ENCODE measurements at places on chromosomes 3 and 15.

DNA sequence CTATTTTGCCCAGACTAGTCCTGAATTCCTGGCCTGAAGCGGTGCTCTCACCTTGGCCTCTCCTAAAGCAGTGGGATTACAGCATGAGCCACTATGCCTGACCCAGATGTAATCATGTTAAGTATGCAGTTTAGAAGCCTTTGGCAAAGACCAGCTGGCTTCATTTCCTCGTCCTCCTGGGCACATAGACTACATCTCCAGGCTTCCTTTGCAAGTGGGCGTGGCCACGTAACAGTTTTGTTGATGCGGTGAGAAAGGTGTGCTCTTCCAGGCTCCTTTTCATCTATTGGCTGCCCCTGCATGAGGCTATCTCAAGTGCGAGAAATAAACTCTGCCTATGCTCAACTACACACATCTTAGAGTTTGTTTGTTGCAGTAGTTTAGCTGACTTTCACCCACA is 13.0 kb downstream of the SV2B start:
- DNase-seq = no peak

DNA sequence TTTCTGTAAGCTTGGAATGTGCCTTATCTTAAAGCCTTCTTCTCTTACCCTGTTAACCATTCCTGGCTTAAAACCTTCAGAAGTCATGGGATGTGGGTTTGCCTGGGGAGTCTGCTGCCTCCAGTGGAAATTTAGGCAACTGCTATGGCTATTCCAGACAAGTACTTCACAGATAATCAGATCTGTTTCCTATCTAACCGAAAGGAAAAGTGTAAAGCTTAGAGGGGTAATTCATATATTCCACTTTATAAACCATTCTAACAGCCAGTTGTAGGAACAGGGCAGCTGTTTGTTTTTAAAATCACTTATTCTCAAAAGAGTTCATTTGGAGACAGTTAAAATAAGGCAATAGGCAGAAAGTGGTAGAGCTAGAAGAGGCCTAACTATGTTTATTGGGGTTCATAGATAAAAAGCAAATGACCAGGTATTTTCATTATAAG is 219.9 kb downstream of the TCF12 start:
- DNase-seq = no peak

- no peak for DNase-seq
Observed at GRCh38 chr3:64595253-64595694, 92.5 kb downstream of the ADAMTS9 start.

GRCh38 chr3:95333826-95334225 is 1271.0 kb downstream of the NSUN3 start:
- no peak for DNase-seq

GRCh38 chr3:37935756-37936666 is 54.6 kb upstream of the VILL start:
- no peak for DNase-seq

GRCh38 chr3:169907476-169907875 is 3.9 kb upstream of the SAMD7 start:
- DNase-seq = no peak

DNA sequence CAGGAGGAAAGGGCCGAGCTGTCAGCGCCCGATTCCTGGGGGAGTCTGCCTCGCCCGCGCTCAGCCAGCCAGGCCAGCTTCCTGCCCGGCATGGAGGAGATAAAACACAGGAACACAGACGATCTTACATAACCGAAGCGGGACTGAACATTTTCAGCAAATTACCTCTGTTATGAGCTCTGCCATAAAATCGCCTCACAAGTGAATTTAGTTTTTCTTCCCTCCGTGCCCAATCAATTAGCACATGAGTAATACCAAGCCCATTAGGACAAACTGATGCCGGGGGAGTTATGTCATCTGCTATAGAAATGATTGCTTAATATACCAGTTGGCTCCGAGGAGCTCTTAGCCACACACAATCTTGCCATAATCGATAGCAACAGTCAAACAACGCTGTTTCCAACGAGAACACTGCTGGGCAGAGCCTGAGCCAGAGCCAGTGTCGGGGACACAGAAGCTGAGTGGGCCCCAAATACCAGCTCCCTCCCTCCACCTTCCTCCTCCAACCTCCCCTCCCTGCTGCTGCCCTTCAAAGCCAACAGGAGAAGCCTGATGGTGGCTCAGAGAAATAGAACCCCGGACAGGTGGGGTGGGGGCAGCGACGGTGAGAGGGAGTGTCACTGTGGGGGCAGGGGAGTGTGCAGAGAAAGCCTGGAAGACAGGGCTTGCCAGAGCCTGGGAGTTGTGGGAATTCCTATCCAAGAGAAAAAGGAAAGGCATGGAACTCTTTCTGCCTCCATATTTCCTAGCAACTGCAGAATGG is 279.4 kb upstream of the TLE3 start:
- no peak for DNase-seq

DNA sequence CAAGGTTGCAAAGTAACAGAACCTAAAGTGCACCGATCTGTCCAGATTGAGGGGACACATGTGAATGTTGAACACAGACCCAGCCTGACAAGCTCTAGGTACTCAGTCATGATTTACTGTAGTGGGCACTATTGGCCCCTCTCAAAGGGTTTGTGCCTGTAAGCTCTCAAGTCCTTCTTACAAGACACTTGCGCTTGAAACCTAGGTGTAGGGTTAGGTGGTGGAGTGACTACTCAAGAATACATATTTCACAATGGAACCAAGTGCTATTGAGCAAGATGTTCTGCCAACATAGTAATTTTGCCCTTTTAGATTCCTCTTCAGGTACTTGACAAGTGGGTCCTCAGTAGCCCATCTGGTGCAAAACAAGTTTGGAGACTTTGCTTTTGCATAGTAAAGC is 169.9 kb downstream of the AKAP13 start:
- no peak for DNase-seq
